ENCODE measurements at places on chromosomes 2 and 18. TPM values are rescaled to one million over a fixed set of nuclear protein-coding genes. Genes with fewer than 3 reads are reported as not detected.

The ABCG8 gene
- total RNA-seq = not detected

The KCNE4 gene
- 8.3 TPM for total RNA-seq

- DNase-seq = no peak
Observed at GRCh38 chr2:73897240-73897583, 4.4 kb downstream of the ACTG2 start.

GRCh38 chr2:127562936-127563335 lies 27.5 kb downstream of the MYO7B start:
- no peak for DNase-seq

GRCh38 chr18:3126457-3127097 lies 93.2 kb downstream of the MYOM1 start:
- DNase-seq = no peak

DNA sequence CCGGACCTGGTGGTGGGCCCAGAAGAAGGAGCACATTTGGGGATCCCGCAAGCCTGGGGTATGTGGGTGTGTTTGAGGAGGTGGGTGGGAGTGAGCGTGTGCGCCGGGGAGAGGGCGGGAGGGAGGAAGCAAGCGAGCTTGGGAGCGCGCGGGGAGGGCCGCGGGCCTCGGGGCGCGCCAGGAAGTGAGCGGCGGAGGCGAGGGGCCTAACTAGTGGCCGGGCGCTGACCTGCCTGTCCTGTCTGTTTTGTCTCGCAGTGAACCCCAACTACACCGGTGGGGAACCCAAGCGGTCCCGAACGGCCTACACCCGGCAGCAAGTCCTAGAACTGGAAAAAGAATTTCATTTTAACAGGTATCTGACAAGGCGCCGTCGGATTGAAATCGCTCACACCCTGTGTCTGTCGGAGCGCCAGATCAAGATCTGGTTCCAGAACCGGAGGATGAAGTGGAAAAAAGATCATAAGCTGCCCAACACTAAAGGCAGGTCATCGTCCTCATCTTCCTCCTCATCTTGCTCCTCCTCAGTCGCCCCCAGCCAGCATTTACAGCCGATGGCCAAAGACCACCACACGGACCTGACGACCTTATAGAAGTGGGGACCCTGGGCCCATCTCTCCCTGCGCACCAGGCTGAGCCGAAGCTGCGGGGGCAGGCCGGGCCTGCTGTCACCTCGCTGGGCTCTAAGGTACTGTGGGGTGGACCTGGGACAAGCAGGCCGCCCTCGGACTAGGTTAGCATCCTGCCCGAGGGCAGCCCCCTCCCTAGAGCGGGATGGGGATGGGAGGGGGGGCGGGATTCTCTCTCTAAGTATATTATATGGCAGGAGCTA lies 1.2 kb downstream of the HOXD4 start:
- DNase-seq = no peak

DNA sequence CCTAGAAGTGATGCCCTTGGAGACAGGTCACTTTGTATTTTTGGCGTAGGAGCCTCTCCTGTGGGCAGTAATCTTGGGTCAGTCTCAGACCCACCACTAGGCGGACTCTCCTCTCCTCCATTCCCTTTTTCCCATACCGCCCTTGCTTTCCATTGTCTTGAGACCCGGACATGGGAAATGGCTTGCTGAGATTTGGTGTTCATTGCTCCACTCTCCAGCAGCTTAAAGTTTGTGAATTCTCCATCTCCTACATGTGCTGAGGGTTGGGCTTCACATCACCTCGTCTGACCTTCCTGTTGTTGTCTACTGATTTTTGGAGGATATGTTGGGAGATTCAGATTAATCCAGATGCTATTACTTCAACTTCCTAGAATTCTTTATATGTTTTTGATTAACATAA lies 159.2 kb upstream of the RAB12 start:
- no peak for DNase-seq

GRCh38 chr2:96642564-96643360 lies at the start of gene FER1L5:
Gene FER1L5 (plus strand): TSS chr2:96642764. CDS start chr2:96642837, 73 bp downstream.
- peak; percentile 63 for DNase-seq

The AQP12A gene
- not detected for total RNA-seq

DNA sequence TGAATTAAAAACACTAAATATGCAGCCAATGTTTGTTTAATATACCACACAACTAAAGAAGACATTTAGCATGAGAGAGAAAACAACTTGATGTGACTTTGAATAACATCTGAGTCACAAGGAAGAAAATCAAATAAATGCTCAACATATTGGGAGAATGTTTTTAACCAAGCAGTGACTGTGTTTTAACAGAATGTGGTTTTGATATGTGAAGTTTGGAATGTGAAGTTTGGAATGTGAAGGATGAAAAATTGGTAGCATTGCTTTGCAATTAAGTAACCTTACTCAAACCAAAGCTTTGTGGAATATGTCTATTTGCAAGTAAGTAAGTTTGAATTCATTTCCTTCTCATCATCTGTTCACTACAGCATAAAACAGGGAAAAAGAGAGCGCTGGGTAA lies 128.2 kb upstream of the DNAJC10 start:
- peak; percentile 94 for DNase-seq

DNA sequence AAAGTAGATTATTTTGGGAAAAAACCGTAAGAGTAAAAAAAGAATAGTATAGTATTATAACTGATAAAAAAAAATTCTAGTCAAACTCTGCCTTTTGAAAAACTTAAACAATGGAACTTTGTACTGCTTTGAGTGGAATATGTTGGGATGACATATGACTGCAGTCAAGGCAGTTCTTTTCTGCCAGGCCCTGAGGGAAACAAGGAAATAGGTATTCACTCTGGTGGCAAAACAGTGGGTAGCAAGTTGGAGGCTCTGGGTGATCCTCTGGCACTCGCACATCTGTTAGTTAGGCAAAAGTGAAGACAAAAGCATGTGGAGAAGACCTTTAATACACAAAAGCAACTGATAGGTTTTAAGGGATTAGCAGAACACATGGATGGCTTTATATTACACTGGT lies 102.2 kb downstream of the ARHGEF33 start:
- DNase-seq = no peak

DNA sequence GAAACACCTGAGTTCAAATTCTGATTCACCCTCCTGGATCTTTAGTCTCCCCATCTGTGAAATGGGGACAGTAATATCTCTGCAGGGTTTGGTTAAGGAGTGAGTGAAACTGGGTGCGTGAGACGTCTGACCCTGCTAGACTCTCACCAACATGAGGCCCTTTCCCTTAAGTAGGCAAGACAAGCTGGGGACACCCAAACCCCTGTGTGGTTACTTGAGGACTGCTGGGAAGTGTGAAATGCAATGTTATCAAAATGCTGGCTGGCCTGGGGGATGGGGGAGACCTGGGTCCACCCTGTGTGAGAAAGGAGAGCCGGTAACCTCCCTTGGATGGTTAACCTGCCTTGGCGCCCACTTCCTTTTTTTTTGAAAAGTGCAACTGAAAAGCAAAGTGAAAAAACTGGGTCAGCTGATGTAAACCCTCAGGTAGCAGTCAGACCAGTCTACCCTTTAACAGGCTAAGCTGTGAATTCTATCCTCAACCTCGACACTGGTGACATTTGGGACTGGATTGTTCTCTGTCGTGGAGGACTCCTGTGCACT lies 82.3 kb downstream of the INPP5D start:
- DNase-seq = no peak

- DNase-seq = peak; percentile 38
Observed at GRCh38 chr2:160516547-160517365, 23.1 kb upstream of the RBMS1 start.

The AGFG1 gene
- 126 TPM for total RNA-seq

The IL1A gene
- total RNA-seq = 1.1 TPM

The MC5R gene
- not detected for total RNA-seq

DNA sequence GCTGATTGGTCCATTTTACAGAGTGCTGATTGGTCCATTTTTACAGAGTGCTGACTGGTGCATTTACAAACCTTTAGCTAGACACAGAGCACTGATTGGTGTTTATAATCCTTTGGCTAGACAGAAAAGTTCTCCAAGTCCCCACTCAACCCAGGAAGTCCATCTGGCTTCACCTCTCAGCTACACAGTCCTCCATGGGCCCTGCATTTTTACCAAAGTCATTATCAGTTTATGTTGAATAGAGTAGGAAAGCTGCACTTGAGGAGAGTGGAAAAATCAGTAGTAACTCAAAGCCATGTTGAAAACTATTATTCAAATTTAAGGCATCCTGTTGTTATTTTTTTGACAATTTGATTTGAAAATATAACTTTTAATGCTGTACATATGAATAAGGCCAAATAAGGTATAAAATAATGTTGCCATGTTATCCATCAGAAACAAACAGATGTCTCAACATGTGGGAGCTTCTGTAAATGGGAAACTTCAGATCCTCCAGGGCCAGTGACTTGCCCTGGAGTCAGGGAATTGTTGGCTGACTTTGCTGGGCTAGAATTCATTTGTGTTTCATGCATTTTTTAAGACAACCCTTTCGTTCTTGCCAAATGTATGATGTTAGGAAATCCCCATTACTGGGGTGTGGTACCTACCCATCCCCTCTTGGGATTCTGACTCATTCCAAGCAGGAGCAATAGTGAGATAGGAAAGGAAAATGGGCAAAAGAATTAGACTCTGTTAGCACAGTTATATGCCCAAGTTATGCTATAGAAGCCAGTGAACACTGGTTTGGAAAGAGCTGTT lies 37.8 kb upstream of the CCDC195 start:
- DNase-seq = peak; percentile 57

The NMUR1 gene
- not detected for total RNA-seq

The KCNG2 gene
- total RNA-seq = not detected

The SPEG gene
- total RNA-seq = 7.8 TPM

DNA sequence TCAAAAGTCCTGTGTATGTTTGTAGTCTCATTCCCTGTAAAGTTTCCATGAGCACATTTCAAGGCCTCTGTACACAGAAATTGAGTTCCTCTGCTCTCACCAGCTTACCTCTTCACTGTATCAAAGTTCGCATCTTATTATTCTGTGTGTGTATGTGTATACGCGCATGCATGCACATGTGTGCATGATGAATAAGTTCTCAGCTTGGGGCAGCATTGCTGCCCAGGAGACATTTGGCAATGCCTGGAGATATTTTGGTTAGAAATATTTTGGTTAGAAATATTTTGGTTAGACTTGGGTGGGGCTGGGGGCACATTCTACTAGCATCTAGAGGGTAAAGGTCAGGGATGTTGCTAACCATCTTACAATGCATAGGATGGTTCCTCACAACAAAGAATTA lies 23.4 kb downstream of the TCF7L1 start:
- DNase-seq = no peak

The FLACC1 gene
- total RNA-seq = 0.56 TPM

Data from IMR-90 (cell line).